Activated CD4-positive, alpha-beta T cell treated with anti-CD3 and anti-CD28 coated beads for 36 hours (primary cell): ENCODE measurements at places on chromosomes 4 and X. TPM values are rescaled to one million over a fixed set of nuclear protein-coding genes. Genes with fewer than 3 reads are reported as not detected.

FAM47A gene
- total RNA-seq, result not detected

POU3F4 gene
- not detected for total RNA-seq

PROM1 gene
- 0.16 TPM for total RNA-seq

TRIM60 gene
- not detected for total RNA-seq

ADAM29 gene
- not detected for total RNA-seq

HS3ST1 gene
- not detected for total RNA-seq

P2RY4 gene
- 0.23 TPM for total RNA-seq

GPR78 gene
- not detected for total RNA-seq

ZRSR2 gene
- 12.4 TPM for total RNA-seq

FAM184B gene
- total RNA-seq, result 0.04 TPM
